Posterior vena cava (tissue), 2 donors: ENCODE measurements at places on chromosomes 2 and 18. TPM values are rescaled to one million over a fixed set of nuclear protein-coding genes. Genes with fewer than 3 reads are reported as not detected.
A peak's percentile ranks its signal among the peaks of the same experiment; 100 is the strongest.

Gene ABCG8
- not detected for total RNA-seq

Gene HAAO
- 5.1 TPM for total RNA-seq

Gene MRO
- 1.4 TPM for total RNA-seq

Gene PROC
- not detected for total RNA-seq

Gene UGT1A4
- not detected for total RNA-seq

Gene PMAIP1
- total RNA-seq: 0.38 TPM

Gene TACR1
- 2.1 TPM for total RNA-seq

Gene TDRD15
- total RNA-seq: not detected

Gene DUSP28
- total RNA-seq: 2.0 TPM

Gene OTOS
- not detected for total RNA-seq

DNA sequence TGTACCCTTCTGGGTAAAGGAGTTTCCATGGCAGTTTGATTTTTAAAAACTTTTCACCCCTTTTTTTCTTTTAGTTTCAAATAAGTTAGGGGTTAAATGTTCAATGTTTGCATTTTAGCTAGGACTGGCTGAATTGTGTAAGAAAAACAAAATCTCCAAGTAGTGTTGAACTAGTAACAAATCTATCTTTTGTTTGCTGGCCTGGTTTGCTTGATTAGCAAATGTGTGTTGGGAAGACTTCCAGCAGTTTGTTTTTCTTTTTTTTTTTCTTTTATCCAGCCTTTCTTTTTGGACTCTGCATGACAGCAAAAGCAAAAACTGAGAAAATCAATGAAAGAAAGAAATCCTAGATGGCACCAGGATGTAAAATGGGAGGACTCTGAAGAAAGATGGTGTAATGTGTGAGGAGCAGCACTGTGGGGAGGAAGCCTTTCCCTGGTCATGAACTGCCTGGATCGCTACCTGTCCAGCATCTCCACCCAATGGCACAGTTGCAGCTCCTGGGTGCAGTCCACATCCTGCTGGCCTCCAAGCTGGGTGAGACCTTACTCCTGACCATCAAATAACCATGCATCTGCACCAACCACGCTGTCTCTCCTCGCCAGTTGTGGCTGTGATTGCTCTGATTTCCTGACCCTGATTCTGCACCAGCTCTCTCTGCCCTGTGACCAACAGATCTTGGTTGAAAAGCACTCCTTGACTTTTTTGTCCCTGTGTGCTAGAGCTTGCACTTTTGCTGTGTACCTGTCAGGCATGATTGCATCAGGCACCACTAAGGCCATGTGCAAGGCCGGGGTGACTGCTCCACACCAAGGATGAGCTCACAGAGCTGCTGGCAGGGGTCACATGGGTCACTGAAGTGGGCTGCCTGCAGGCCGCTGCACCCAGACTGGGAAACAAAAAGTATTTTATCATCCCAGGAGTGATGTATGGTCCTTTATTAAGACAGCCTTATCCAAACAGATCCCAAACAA, 71.2 kb upstream of the ZNF236 start:
- no peak for DNase-seq

GRCh38 chr18:79378536-79379250, 17.0 kb upstream of the NFATC1 start:
- DNase-seq: peak; percentile 95

DNA sequence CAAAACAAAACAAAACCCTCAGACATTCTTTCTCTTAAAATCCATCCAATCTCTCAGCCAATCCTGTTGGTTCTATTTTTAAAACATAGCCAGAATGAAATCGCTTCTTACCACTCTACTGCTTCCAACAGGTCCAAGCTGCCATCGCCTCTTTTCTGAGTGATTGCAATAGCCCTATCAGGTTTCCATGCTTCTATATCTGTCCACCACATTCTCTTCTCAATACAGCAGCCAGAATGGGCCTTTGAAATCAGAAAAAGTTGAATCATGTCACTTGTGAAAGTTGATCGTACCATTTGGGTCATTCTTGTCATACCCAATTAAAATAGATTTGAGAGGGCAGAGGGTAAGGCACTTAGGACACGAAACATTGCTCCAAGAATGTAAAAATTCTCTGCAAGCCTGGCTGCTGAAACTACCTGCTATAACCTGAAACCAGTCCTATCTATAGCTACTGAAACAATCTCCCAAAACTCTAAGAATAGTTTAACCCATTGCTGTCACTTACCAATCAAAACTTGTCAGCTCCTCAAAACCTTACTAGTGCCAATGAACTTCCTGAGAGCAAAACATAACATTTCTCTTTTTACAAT, 3.3 kb upstream of the MTLN start:
- DNase-seq: no peak

- DNase-seq: no peak
Measured at GRCh38 chr2:175579646-175580045, 398.1 kb upstream of the ATP5MC3 start.

DNA sequence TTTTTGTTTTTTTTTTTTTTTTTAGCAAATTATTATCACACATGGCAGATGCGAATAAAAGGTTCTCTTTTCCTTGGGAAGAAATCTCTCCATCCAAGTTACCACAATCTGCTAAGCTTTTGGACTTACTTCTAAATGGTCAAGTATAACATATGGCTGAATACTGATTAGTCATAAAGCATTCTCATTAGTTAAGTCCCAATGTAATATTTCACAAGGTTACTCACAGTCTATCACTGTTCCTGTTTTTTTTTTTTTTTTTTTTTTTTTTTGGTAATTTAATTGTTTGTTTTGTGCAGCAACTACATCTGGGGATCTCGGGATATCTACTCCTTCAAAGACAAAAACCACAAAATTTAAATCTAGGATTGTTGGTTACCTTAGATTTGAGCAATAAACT, 771.7 kb downstream of the CPS1 start:
- no peak for DNase-seq

GRCh38 chr18:58298251-58299134, 254.5 kb downstream of the NEDD4L start:
- DNase-seq: no peak

DNA sequence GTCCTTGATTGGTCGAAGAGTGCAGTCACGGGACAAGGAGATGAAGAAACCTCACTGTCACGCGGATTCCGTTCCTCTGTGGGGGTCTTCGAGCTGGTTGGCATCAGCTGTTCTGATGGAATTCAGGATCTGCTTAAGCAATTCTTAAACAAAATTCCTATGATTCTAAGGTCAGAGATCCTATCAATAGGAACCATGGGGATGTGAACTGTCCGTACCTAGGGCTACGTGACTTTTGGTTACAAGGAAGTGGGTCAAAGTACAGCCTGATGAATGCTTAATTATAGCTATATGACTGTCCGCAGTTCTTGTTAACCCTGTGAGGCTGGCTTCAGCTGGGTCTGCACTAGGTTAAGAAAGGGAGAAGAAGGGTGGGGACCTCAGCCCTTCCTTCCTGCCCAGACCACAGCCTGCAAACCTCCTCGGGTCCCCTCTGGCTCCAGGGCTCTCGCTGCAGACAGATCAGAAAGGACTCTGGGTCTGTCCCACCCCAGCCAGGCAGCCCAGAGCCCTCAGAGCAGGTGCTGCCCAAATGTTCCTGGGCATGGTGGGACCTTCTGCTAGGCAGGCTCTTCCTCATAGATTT, 44.2 kb upstream of the TAF1B start:
- no peak for DNase-seq

DNA sequence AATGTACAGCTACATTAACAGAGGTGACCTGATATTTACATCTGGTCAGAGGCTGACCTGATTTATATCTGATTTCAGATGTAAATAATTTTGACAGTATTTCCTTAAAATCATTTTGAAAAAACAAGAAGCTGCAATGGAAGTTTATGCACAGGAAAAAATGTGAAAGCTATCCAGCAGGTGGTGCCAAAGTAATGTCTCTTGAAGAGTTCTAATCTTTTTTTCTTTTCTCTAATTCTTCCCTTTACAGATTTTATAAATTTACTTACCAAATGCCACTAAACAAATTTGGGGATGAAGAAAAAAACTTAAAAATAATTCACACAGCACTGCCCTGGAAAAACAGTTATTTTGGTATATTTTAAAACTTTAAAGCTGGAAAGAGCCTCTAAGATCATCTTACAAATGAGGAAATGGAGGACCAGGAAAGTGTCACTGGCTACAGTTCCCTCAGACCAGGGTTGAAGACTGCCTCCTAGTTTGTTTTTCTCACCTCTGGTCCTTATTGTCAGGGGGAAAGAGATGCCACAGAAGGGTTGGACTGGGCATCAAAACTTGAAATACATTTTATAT, 16.4 kb upstream of the FBLN7 start:
- no peak for DNase-seq

DNA sequence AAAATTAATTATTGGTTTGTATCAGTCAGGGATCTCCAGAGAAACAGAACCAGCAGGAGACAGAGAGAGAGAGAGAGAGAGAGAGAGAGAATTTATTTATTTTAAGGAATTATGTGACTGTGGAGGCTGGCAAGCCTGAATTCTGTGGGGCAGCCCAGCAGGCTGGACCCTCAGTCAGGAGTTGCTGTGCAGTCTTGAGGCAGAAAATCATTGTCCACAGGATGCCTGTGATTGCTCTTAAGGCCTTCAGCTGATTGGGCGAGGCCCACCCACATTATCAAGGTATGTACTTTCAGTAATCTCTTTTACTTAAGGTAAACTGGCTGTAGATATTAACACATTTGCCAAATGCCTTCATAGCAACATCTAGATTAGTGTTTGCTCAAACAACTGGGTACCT, 155.3 kb downstream of the SEPTIN10 start:
- peak; percentile 5 for DNase-seq

DNA sequence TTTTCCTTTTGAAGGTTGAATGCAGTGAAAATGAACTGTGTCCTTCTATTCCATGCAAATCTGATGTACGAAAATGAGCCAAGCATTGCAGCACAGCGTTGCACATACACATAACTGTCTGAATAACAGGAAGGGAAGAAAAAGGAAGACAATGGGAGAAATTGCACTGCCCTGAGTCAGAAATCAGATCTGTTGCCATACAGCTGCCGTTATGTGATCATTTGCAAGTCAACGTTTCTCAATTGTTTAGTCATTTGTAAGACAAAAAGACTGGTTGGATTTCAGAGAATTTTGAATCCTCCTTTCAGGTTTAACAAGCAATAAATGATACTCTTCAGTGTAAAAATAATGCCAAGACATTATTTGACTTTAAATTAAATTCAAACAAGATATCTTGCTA, 284.1 kb downstream of the DSEL start:
- no peak for DNase-seq

DNA sequence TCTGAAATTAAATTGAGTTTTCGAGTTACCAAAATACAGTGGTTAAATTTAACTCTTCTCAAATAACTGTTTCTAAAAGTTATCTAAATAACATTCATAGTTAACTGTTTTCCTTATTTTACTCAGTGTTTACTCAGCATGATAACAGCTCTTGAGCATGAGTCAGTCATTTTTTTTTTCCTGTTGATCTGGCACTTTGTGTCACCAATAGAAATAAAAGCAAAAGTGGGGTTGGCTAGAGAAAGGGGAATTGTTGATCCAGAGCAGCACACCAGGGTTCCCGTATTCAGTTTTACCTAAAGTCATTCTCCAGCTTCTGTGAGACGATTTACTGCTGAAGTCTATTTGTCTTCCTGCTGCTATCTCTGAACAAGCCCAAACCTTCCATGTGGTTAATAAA, 851.6 kb downstream of the DCC start:
- DNase-seq: no peak

DNA sequence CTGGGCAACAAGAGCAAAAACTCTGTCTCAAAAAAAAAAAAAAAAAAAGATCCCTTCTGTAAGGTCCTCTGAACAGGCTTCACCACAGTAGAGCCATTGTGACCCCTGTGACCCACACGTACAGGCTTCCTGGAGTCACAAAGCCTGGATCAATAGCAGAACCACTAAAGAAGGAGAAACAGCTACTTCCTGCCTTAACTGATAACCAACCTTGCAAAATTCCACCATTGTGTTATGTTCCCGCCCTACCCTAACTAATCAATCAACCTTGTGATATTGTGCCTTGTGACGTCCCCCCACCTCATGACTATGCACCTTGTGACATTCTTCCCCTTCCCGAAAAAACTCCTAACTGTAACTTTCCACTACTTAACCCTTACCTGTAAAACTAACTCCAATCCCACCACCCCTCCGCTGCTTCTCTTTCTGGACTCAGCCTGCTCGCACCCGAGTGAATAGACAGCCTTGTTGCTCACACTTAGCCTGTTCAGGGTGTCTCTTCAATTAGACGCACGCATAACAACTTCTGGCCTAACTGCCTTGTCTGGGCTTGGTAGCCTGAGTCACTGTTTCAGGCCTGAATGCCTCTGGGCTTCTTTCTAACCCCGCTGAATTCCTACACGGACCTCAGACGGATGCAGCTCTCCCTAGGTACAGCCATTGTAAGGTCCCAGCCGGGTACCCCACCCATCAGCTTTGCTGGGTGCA, 13.9 kb downstream of the SCYGR8 start:
- DNase-seq: no peak

DNA sequence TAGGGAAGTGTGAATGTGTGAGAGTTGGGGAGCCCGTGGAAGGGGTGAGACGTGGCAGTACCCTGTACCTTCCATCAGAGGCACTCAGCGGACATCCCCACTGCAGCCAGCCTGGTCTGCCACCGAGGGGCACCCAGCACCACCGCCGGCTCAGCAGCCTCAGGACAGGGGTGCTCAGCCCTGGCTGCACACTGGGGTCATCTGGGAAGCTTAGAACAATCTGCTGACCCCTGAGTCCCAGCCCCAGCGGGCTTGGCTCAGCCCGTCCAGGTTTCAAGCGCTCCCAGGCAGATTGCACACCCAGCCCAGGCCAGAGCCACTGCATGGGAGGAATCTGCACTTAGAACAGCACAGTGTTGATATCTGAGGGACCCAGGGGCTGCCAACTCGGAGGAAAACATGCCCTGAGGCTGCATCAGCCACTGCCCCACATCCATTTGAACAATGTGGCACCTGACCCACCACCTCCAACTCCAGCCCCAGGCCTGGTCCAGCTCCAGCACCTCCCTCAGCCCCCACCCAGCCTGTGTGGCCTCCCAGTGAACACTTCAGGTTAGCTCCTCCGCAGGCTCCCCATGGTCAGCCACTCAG, 147.1 kb upstream of the OTOS start:
- DNase-seq: no peak

- DNase-seq: no peak
Measured at GRCh38 chr2:26245810-26246209, 1.1 kb downstream of the HADHB start.

- peak; percentile 96 for DNase-seq
Measured at GRCh38 chr2:58046585-58047372, at the start of gene VRK2. VRK2 (plus strand) TSS chr2:58046806; CDS start chr2:58048832, 2,026 bp downstream.

DNA sequence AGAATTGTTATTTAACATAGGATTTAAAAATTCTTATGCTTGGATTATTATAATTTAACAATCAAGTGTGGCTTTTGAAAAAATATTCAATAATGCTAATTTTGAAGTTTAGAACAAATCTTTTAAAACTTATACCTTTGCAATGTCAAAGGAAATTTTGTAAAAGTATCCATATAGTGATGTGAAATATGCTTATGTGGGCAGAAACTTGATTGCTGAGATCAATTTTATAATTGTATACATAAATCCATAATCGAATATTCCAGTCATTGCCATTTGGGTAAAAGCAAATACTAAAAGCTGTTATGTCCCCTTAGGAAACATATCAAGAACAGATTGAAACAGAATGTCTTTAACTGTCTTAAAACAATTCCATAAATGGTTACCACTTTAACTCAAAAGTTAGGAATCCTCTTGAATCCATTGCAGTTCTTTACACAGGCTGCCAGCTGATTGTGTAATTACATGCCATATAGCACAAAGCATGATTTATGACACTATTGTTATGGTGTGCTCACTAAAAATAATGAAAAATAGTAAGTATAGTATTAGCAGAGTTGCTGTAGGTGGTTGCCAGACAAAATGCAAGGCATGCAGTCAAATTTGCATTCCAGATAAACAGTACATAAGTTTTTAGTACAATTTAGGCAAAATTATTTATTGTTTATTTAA, 24.2 kb downstream of the PLCL1 start:
- DNase-seq: no peak
